ENCODE measurements at places on chromosomes 2 and 18.

GRCh38 chr2:39874236-39874635 is 95.2 kb upstream of the THUMPD2 start:
- DNase-seq = no peak

GRCh38 chr2:16325976-16326510 is 339.6 kb downstream of the CYRIA start:
- no peak for DNase-seq

DNA sequence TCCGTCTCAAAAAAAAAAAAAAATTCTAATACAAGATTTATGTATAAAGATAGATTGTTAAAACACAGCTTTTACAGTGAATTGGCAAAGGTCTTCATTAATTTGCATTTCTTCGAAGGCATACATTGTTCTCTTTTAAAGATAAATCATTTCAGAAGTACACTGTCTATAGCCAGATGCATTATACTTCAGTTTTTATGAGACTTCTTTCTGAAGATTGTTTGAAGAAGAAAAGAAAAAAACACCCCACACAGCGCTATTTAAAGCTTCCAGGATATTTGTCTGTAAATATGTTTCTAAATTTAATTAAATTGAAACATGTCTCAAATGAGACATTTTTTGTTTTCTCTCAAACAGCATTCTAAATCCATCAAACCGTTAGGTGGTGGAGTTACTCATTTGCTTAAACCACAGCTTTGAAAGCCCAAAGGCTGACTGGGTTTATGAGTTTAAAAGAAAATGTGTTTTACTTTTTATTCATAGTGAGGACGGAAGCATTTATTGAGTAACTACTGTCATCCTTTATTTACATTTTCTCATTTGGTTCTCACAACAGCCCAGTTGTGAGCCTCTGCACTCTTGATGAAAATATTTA is 42.4 kb upstream of the C1GALT1C1L start:
- DNase-seq = no peak

GRCh38 chr2:167814881-167815718 is 432.3 kb downstream of the STK39 start:
- no peak for DNase-seq

DNA sequence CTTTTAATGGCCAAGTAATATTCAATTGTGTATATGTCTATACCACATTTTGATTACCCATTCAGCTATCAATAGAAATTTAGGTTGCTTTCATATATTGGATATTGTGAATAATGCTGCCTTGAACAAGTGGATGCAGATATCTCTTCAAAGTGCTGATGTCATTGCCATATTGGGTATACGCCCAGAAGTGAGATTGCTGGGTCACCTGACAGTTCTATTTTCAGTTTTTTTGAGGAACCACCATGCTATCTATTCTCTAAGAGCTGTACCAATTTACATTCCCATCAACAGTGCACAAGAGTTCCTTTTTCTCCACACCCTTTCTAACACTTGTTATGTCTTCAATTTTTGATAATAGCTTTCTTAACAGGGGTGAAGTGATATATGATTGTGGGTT is 306.9 kb downstream of the ZNF516 start:
- DNase-seq = no peak
